MV-4-11 (cell line): ENCODE measurements at places on chromosomes 7 and 10.

DNA sequence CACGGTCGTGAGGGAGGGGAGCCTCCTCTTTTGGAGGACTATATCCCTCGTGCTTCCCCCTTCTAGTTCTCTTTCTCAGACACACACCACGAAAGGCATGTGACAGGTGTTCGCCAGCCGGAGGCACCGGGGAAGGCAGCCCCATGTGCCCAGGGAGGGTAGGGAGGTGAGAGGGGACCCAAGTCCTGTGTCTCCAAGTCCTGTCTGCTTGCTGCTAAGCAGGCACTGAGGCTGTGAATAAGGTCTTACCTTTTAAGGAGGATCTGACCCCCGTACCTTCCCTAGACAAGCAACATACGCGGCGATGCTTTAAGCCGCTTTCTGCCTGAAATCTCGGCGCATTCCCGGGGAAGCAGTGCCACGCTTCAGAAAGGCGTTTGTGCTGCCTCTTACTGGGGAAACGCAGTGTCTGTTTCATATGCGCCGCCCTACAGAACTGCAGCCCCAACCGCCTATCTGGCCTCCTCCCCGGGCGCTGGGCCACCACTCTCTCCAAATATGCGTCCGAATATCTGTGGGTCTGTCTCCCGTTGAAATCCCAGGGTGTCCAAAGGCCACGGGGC, 770 bp downstream of the PLXNA4 start:
- DNase-seq = no peak

GRCh38 chr10:10787586-10787985, 230.1 kb upstream of the CELF2 start:
- no peak for DNase-seq

DNA sequence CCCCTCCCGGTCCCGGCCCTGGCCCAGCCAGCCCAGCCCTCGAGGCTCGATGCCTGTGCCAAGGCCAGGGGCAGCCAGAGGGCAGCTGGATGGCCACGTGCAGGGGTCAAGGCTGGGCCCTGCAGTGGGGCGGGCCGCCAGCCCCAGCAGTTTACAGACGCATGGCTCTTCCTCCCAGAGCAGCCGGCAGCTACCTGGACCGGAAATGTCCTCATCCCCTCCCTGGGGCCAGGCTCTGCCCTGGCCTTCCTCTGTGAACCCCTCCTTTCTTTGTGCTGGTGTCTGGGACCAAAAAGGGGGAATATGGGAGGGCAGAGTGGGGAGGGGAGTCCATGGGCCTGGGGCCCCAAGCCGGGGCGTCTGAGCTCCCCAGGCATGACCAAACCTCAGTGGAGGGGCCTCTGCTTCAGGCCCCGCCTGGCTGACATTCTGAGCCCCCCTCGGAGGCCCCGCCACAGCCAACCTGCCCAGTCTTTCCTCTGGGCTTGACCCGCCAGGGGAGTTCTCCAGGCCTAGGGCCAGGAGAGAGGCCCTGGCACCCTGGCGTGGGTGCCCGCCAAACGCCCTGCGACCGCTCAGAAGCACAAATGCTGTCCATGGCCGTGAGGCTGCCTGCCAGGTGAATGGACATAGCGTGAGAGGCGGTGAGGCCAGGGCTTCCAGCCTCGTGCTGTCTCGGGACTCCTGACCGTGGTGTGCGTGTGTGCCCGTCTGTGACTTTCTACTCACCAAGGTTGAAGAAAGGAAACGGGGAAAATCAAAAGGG, 24.7 kb upstream of the AMZ1 start:
- no peak for DNase-seq

GRCh38 chr7:152860310-152860709, 100.8 kb downstream of the ACTR3B start:
- DNase-seq = no peak

DNA sequence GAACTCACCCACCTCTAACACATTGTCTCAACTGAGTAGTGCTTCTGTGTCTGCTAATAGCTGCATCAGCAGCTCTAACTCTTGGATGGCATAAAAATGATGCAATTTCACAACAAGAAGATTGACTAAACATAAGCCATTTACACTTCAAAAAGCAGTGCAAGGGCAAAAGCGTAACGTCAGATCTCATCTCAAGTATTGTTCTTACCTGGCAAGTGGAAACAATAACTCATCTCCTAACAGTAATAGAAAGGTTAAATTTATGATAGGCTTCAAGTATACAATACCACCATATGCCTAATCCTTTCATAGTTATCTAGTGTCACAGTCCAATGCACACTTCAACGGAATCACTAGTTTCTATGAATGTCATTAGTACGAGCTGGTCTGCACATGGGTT, 14.8 kb downstream of the TPK1 start:
- DNase-seq = no peak

DNA sequence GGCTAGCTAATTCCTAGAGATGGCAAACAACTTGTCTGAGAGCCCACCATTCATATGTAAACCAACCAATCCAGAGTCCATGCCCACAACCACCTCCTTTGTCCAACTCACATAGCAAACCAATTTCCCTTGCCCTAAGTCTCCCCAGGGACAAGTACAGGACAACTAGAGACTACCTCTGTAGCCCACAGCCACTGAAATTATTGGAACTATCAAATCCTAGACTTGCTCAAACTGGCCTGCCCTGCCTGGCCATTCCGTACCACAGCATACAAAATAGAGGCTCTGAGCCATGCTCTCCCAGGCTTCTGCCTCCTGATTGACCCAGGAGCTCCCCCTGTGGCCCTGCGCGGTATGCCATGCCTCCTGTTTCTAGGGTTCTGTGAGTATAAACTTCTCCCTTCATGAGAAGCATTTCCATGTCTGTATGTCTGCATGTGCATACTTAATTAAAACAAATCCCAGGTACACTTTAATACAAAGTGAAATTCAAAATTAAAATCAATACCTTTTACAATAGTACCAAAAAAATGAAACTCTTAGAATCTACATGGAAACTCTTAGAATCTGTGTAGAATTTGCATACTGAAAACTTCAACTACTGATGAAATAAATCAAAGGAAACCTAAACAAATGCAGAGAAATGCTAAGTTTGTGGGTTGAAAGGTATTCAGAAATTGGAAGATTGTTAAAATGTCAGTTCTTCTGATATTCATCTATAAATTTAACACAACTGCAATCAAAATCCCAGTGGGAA, 4.0 kb upstream of the HECW1 start:
- peak; percentile 60 for DNase-seq

- DNase-seq = no peak
Measured at GRCh38 chr7:79157281-79157680, 296.2 kb downstream of the MAGI2 start.

GRCh38 chr10:44723619-44724325, 187.4 kb upstream of the TMEM72 start:
- DNase-seq = no peak

GRCh38 chr7:90713628-90714027, 117.5 kb downstream of the CDK14 start:
- DNase-seq = no peak

- no peak for DNase-seq
Measured at GRCh38 chr7:2354939-2355704, 495 bp downstream of the EIF3B start.

- DNase-seq = no peak
Measured at GRCh38 chr10:112286837-112287818, 3.9 kb downstream of the TECTB start.

DNA sequence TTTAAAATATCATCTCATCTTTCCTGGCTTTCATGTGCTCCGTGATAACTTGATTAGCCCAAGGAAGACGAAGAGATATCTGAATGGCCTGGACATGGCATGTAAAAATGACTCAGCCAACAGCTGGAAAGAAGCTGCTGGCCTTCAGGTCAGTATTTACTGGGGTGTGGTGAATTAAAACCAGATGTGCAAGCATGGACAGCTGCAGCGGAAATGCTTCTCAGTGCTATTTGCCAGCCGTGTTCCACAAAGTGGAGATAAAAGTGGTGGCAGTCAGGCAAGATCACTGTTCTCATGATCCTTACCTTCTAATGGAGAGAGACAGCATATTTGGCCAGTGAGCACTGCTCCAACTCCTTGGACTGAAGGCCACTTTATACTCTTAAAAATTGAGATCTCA, 203.1 kb upstream of the VSTM2A start:
- DNase-seq = no peak

DNA sequence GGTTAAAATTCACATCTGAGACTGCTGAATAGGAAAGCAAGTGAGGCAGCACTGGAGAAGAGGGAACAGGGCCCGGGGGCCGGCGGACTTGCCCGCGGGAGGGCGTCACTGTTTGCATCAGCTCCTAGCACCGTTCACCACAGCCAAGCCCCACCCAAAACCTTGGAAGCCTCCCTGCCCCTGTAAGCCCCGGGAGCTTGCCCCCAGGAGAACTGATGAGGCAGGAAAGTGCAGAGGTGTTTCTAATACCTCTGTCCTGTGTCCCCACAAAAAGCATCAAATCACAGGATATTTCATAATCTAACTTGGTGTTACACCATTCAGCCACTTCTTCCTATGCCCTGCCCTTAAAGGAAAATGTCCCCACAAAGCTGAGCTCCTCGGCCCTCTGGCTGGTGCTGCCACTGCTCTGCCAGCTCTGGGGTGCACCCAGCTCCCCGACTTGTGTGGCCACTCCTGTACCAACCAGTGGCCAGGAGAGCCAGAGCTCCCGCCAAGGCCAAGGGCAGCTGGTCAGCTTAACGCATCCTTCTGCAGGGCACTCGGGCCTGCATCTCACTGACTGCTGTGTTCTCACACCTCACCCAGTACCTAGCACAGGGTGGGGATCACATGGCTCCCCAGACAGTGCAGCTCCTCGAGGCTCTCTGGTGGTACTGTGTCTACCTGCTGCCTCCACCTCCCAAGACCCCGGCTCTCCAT, 47.3 kb upstream of the CNPY1 start:
- DNase-seq = peak; percentile 66

GRCh38 chr7:22190736-22191135, 166.2 kb downstream of the RAPGEF5 start:
- DNase-seq = no peak

DNA sequence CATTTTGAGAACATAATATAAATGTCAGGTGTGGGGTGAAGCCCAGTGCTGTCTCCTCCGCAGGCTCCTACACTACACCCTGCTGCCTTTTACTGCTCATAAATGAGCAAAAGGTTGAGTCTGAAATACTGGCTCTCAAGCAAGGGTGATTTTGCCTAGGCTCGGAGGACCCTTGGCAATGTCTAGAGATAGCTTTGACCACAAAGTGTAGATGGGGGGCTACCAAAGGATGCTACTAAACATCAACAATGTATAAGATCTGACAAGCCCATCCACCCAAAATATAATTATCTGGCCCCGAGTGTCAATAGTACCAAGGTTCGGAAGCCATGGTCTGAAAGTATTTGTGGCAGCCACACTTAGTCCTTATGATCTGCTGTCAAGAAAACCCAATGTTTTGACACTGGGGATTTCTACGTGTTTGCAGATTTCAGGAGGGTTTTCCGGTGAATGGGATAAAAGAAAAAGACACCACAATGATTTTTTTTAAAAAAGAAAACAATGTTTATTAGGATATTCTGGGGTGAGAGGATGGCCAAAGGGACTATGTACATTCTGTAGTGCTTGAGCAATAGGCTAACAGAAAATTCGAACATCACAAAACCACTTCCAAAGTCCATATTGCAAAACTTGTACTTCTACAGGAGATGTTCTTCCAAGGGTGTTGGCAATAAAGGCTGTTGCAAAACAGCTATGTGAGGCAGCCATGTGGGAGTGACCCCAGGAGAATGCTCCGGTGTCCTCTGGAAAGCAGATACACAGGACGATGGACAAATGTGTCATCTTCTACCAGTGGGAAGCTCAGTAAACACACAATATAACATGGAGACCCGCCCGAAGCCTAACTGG, 216.3 kb downstream of the GFRA1 start:
- DNase-seq = no peak

DNA sequence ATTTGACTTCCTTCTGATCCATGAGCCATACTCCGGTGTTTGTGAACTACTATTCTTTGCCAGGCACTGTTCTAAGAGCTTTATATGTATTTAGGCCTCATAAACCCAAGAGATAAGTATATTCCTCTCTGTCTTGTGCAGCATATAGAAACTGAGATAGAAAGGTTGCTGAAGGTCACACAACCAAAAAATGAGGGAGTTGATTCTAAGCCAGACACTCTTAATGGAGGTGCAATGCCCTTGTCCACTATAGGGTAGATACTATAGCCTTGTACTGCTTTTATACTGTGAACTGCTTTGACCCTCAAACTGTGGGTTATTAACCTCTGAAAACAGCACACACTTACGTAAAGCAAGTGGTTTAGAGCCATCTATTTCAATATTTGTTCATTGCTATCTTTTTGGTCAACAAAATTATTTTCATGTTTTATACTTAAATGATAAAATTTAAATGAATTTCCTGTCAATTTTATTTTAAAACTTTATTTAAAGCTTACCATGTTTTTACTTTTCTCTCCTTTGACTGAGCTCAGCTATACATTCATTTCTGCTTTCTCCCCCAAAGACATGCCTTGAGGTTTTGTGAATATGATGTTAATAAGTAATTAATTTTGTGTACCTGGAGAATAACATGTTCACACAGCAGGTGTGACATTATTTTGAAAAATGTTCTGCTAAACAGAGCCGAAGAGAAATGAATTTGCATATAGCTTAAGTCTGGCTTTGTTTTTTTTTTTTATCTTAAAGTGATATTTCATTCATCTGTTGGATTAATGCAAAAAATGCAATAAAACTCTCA, 687.3 kb downstream of the DNAJB9 start:
- DNase-seq = no peak

DNA sequence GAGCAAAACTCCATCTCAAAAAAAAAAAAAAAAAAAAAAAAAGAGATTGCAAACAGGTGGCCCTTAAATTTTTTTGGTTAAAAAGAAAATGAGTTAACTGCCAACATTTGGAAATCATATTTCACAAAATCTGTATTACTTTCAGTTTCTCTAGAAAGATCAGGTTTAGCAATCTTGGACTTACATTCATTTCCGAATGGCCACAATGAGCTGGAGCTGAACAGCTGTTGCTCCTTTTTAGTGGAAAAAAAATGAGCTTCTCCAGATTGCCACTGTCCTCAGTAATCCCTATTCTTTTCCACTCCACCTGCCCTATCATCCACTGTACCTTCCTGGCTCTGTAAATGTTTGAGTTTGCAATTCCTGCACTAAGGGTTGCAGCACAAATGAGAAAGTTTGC, 43.6 kb downstream of the RAB11FIP2 start:
- DNase-seq = peak; percentile 15

- no peak for DNase-seq
Measured at GRCh38 chr7:1228545-1229201, 4.0 kb upstream of the UNCX start.

DNA sequence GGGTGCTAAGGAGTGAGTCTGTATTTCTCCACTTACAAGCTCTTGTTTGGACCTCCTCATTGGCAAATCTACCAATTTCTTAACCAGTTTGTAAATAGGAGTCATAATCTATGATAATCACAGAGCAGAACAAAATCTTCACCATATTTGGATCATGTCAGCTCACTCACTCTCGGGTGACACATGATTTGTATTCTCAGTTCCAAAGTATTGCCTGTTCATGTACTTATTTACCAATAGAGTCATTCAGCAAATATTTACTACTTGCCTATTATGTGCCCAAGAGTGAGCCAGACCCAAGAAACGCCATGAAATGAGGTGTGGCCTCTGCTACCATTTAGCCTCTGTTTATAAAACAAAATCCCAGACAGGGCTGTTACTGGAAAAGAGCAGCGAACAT, 114.8 kb downstream of the TSPAN12 start:
- no peak for DNase-seq

- no peak for DNase-seq
Measured at GRCh38 chr10:43350686-43351085, 20.8 kb upstream of the FXYD4 start.
